ENCODE measurements at places on chromosomes 1 and 21.

- DNase-seq: no peak
Observed at GRCh38 chr1:14495996-14496395, 102.5 kb upstream of the KAZN start.

GRCh38 chr21:29433366-29434059 lies 134.8 kb downstream of the BACH1 start:
- no peak for DNase-seq

DNA sequence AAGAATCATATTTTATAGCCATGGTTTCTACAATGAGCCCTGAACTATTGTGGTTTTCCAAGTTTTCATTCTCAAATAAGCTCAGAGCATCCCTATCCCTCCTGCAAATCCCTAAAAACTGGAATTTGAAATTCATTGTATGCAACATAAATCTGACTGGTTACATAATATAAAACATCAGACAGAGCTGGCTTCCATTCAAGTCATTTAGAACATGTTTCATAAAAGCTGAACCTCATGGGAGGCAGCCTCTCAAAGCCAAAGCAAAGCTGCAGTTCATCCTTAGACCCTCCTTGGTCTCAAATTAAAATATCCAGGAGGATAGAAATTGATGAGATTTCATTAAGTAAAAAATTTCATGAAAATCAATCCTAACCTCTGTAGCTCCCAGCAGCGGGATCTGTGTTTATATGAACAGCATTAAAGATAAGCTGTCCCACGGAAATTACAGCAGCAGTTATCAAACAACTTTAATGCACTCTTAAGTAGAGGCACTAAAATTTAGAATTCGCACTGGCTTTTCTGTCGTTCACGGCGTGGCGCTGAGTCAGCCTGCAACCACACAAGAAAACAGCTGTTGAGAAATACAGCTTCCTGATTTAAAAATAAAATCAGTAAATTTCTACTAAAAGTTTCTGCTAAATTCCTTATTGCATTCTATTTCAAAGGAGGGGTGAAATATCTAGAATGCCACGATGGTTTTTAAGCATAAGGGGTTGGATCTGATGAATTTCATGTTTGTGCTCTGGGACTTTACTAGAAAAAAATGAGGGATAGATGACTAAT lies 99.9 kb upstream of the TIAM1 start:
- peak; percentile 13 for DNase-seq

- no peak for DNase-seq
Observed at GRCh38 chr1:7520496-7520895, 250.6 kb upstream of the VAMP3 start.

DNA sequence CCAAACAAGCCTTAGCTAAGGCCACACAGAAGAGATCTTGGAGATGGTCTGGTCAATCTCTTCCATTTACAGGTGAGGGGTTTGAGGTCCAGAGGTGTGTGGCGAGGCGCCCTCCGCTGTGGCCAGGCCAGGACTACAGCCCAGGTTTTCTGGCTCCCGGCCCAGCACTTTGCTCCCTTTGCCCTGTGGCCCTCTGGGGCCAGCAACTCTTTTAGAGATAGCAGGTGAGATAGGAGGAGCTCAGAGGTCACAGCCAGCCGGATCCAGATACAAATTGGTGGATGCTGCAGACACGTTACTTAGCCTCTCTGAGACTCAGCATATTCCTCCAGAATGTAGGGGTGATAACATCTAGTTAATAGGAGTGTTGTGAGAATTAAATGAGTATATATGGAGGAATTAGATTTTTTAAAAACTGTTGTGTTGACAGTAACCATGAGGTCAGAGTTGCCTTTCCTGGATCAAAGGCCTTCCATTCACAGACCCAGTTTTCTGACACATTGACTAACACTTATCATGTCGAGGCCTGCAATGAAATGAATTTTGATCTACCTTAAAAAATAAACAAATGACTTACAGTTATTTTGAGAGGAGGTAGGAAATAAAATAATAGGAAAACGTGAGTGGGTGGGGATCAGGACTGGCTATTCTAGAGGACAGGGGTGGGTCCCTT lies 16.6 kb downstream of the TEX35 start:
- no peak for DNase-seq

GRCh38 chr1:37452416-37452815 lies 22.0 kb upstream of the ZC3H12A start:
- no peak for DNase-seq

- no peak for DNase-seq
Observed at GRCh38 chr1:173095632-173096031, 44.9 kb upstream of the TNFSF18 start.

GRCh38 chr1:164337394-164337793 lies 221.6 kb upstream of the PBX1 start:
- DNase-seq: no peak

DNA sequence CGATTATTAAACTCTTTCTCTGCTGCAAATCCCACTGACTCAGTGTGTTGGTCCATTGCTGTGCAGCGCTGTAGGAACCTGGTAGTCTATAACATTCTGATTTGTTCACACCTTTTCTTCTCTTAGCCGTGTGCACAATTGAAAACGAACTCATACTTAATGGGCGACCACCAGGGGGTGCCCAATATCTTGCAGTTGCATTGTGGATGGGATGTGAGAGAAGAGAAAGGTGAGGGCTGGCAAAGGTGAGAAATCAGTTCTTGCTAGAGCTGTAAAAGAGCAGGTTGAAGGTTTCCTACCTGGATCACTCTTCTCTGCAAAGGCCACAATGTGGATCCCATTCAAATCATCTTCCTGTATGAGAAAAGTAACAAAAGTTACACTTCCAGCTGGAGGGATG lies 51.0 kb downstream of the CASQ2 start:
- DNase-seq: no peak

- DNase-seq: peak; percentile 92
Observed at GRCh38 chr1:151327223-151327902, at the start of gene PI4KB. Gene PI4KB (minus strand): TSS chr1:151327416. CDS start chr1:151316481, 10,935 bp downstream.

DNA sequence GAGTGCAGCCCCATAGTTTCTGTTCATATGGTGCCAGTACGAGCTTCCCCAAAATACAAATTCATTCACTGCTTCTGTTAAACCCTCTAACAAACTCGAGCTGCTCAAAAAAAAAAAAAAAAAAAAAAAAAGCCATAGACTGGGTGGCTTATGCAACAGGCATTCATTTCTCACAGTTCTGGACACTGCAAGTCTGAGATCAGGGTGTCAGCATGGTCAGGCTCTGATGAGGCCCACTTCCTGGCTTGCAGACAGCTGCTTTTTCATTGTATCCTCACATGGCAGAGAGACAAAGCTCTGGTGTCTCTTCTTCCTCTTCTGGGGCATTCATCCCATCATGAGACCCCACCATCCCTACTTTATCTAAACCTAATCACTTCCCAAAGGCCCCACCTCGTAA lies 121.6 kb downstream of the PTBP2 start:
- DNase-seq: no peak

- DNase-seq: no peak
Observed at GRCh38 chr1:41878911-41879310, 39.8 kb downstream of the HIVEP3 start.

GRCh38 chr1:184191181-184191621 lies 139.7 kb downstream of the TSEN15 start:
- DNase-seq: no peak

- DNase-seq: no peak
Observed at GRCh38 chr1:230349020-230349393, 77.1 kb downstream of the PGBD5 start.

GRCh38 chr1:46568461-46568891 lies 17.0 kb upstream of the KNCN start:
- no peak for DNase-seq

GRCh38 chr1:221801251-221801661 lies 59.4 kb upstream of the DUSP10 start:
- DNase-seq: no peak

DNA sequence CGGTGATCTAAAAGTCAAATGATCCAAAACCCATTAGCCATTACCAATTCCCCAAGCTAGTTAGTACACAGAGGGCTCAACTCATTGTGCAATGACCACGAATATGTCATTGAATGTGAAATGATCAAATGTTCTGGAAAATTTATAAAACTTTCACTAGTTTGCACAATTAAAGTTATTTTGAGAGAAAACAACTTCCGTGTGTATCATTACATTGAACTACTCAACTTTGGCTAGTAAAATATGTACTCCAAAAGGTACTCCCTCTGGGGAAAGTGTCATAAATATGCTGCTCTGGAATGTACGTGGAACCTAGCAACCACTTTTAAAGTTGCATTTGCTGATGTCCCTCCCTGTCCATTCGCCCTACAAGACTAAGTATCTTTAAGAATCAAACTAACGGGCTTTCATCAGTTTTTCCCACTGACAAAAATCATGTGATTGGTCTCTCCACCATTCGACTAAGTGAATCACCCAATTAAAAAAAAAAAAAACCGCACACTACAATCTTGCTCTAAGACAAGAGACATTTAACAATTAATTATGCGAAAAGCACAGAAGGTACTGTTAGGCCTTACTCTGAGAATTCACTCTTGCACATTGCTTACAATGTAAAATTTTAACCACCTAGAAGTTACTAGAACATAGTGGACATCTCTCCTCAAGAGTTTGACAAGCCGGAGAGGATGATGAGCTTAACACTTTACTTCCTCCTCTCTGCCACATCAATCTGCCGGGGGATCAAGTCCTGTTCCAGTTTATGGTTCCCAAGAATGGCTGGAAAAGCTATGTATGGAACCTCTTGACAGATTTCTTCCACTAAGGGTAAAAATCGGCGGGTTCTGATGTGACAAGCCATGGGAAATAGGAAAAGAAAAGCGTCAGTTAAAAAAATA lies 1.2 kb downstream of the ACBD3 start:
- no peak for DNase-seq

GRCh38 chr1:207815466-207815865 lies 63.6 kb downstream of the CD46 start:
- no peak for DNase-seq

GRCh38 chr1:107762751-107763390 lies 202.1 kb downstream of the VAV3 start:
- DNase-seq: no peak

DNA sequence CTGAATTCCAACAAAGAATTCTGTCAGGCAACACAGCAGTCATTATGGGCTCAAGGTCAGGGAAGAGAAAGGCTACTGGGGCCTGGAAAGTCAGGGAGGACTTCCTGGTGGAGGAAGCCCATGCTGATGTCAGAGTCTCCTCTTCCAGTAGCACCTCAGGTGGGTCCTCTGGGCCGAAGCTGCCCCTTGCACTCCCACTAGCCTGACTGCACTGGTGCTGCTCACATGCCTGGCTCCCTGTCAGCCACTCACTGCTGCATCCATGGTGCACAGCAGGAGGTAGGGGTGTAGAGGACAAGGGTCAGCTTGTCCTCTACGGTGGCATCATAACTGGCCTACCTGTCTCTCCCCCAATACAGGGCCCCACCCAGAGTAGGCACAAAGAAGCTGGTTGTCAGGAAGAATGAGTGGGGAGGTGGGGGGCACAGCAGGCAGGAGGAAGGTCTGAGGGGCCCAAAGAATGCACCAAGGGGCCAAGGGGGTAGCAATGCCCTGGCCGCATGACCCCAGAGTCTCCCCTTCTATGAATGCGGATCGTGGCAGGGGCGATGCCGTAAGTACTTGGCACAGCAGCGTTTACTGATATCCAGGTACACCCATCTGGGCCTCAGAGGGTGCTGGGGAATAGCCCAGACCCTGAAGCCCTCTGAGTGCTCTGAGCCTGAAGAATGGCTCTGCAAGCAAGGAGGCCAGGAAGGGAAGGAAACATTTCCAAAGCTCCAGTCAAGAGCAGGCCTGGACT lies 80.3 kb downstream of the GLIS1 start:
- DNase-seq: no peak

- DNase-seq: no peak
Observed at GRCh38 chr1:10908266-10908665, 104.2 kb upstream of the TARDBP start.

DNA sequence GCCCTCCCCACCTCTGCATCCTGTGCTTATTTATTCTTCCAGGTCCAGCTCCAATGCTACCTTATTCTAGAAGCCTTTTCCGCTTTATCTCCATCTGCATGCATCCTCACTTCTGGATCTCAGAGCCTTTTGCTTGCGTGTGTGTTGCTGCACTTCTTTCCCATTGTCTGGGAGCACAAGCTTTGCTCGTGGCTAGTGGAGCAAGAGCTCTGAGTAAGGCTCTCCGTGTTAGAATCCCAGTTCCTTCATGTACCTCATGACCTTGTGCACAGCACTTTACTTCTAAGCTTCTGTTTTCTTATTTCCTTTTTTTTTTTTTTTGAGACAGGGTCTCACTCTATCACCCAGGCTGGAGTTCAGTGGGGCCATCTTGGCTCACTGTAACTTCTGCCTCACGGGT lies 140.0 kb upstream of the POU3F1 start:
- no peak for DNase-seq

GRCh38 chr1:187948170-187948794 lies 1119.5 kb downstream of the PLA2G4A start:
- no peak for DNase-seq

DNA sequence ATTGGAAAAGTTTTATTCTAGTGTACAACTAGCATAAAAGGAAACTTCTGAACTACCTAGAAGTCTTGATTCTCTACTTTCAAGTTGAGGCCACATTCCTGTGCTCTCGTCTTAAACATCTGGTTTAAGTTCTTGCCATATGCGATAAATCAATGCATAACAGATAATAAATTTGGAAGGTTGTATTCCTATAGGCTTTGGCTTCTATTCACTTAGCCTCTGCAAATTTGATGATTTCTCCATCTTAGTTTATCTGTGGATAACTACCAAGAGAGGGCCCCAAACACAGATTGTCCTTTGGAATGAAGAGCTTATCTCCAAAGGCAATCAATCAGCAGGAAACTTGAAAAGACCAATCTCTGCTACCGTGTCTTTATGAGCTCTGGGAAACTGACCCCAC lies 11.7 kb upstream of the RNF2 start:
- DNase-seq: no peak

DNA sequence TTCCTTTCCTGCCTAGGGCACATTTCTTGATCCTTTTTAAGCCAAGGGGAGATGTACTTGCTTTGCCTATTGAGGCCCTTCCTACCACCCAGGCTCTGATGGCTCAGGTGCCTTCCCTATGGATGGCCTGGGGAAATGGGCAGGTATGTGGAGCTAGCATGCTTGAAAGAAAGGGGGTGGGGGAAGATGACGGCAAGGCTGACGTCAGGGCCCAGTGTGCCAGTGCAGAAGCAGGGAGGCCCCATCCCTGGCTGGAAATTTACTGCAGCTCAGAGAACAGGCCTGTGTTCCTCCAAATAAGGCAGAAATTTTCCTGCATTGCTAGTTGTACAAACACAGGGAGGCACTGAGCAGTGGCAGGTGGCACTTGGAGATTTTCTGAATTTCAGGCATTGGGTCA lies 453.2 kb upstream of the VAMP3 start:
- DNase-seq: no peak

DNA sequence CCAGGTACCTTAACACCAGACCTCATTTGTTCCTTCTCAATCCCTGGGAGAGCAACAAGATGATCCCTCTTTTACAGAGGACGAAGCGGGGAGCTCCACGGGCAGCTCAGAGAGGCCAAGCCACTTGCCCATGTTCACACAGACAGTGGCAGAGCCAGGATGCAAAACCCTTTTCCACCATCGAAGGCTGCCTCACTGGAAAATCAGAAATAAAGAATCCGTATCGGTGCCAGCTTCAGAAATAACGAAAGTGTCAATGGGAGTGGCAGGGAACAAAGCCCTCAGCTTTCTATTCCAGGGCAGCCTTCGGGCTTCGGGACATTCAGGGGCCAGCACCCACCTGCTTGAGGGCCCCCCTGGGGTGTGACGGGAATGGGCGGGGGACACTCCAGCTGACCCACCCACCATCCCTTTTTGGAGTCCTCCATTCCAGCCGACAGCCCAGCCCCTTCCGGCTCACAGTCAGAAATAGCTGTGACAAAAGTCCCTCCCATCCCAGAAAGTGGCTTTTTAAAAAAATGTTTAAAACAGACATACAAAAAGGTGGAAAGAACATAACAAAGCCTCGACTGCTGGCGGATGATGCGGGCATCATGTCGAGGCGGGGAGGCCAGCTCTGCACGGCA lies 6.0 kb downstream of the IFFO2 start:
- peak; percentile 56 for DNase-seq

- no peak for DNase-seq
Observed at GRCh38 chr1:69921486-69921885, 283.9 kb downstream of the LRRC40 start.

Data from CD4-positive, alpha-beta T cell treated with Interferon gamma for 1 hour (primary cell).